ENCODE measurements at places on chromosomes 12 and 14. TPM values are rescaled to one million over a fixed set of nuclear protein-coding genes. Genes with fewer than 3 reads are reported as not detected.

DNA sequence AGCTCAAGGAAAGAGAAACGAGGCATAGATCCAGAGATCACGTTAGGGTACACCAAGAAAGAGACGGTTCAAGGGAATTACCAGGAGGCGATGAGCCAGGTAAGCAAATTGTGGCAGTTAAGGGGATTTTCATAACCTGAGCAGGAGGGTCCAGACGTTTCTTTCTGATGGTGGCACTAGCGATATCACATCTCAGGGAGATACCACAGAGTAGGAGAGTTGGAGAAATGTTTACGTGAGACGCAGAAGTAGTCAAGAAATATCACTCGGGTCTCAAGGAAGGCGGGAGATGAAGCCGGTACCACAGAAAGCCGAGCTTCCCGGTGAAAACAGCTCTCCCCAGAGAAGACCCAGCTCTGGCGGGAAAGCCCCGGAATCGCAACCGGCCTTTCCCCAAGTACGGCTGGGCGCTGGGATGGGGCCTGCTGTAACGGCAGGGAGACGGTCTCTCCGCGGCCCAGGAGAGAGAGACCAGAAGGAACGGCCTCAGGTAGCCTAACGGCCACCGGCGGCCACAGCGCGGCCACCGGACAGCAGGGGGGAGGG lies 485 bp downstream of the SENP1 start:
- DNase-seq: peak; percentile 14

MIP gene
- not detected for total RNA-seq

DNA sequence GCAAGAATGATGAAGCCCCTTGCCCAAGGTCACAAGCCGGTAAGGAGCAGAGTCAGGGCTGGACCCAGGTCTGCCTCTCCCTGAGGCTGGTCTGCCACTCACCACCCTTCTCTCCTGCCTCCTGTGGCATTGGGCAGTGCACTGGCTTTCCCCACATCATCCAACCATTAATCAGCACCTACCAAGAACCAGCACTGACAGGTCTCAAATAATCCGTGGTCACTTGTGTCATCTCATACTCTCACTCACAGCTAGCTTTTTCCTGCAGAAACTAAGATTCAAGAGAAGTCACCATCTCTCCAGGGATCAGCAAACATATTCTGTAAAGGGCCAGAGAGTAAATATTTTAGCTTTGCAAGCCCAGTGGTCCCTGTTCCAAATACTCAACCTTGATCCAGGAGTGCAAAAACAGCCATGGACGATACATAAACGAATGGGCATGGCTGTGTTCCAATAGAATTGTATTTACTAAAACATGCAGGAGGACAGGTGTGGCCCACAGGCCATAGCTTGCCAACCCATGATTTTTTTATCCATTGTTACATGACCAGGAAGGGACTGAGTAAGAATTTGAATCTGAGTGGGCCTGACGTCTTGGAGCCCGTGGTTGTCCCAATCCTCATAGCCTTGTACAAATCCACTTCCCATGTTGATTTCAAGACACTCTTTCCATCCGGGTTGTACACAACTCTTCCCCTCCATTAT lies 374.2 kb downstream of the BCL11B start:
- no peak for DNase-seq

GRCh38 chr14:105952222-105952621 lies 425.8 kb downstream of the TMEM121 start:
- no peak for DNase-seq

GRCh38 chr12:132259364-132259871 lies 70.0 kb downstream of the GALNT9 start:
- no peak for DNase-seq

DNA sequence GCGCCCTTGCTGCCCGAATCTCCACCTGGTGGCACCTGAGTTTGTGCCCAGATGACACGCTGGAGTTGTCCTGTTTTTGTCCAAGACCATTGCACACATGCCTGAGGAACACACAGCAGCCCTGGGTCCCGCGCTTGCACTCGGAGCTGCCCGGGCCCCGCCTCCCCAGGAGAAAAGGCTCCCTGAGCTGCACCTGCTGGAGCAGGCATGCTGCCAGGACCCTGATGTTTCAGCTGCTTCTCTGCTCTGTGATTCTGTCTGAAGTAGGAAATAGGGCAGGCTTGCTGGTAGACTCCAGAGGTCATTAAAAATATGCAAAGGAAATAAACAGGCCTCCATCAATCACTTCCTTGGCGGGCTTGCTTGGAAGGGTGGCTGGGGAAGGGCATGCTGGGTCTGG lies 271.6 kb downstream of the CACNA1C start:
- no peak for DNase-seq

DNA sequence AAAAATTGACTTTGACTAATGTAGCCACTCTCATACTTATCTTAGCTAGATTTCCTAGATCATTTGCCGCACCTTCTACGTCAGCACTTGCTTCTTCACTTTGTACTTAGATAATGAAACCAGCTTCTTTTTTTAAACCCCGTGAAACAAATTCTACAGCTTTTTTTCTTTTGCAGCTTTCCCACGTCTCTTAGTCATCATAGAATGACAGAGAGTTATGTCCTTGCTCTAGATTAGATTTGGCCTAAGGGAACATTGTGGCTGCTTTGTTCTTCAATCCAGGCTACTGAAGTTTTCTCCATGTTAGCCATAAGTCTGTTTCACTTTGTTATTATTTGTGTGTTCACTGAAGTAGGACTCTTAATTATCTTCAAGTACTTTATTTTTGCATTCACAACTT lies 94.9 kb downstream of the SLCO1A2 start:
- DNase-seq: no peak

DNM1L gene
- total RNA-seq: 133 TPM

DNA sequence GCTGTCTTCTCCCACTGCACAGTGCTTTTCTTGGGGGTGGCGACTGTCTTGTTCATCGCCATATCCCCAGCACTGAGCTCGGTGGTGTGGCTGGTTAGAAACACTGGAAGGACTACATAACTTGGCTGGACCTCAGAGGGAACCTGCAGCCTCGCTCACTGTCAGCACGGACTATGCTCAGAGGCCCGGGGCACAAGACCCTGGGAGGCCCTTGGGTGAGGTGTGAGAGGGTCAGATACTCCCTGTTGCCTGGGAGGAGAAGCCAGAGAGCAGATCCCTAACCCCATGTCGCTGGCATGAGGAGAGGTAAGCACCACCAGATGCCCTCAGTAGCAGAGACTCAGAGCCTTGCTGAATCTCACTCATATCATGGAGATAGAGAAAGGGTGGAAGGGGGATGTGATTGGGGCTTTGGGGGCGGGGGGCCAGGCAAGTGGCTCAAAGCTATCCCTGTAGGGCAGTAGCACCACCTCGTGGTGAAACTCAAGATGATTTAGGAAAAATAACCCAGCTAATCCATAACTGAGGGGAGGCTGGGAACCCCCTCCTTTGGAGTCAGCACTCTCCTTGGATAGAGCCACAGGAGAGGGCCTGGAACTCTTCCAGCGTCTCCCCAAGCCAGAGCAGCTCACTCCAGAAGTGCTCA lies 18.7 kb upstream of the HDAC7 start:
- peak; percentile 69 for DNase-seq

DNA sequence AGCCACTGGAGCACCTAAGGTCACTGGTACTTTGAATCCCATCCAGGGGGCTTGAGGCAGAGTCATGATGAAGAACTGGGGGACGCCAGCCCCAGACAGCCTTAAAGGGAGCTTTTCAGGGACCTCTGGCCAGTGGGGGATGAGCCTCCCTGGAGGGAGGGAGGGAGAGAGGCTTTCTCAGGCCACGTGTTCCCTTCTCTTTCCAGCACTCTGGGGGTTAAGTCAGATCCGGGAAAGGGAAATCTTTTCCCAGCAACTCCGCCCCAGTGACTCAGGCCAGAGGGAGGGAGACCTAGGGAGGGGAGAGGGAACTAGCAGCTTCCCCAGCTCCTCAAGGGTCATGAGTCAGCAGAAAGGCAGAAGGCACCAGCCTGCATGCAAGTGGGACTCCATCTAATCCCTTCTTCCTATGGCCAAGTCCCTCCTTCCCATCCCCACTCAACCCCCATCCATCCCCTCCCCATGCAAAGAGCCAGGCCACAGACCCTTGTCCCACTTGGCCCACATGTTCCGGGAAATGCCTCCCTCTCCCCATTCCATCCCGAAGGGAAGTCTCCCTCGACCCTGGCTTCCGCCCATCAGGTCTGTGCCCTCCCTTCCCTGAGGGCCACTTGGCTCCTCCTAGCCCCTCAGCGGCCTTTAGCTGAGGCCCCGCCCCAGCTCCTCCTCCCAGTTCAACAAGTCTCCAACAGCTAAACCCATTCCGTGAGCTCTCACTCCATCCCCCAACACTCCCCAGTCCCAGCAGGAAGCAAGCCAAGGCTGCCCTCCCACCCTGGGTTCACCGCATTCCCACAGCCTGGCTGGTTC lies 5.6 kb downstream of the TNFRSF1A start:
- peak; percentile 96 for DNase-seq

KLRB1 gene
- total RNA-seq: not detected

- DNase-seq: no peak
These were observed 989.1 kb upstream of the TMEM132C start for GRCh38 chr12:127277882-127278281.

RAD9B gene
- total RNA-seq: 0.17 TPM

AQP2 gene
- not detected for total RNA-seq

GRCh38 chr12:30529489-30530269 lies 166.0 kb downstream of the IPO8 start:
- no peak for DNase-seq

- no peak for DNase-seq
These were observed 122.2 kb downstream of the AEBP2 start for GRCh38 chr12:19561411-19561961.

GRCh38 chr12:51441583-51441982 lies 17.0 kb downstream of the SLC4A8 start:
- no peak for DNase-seq

DNA sequence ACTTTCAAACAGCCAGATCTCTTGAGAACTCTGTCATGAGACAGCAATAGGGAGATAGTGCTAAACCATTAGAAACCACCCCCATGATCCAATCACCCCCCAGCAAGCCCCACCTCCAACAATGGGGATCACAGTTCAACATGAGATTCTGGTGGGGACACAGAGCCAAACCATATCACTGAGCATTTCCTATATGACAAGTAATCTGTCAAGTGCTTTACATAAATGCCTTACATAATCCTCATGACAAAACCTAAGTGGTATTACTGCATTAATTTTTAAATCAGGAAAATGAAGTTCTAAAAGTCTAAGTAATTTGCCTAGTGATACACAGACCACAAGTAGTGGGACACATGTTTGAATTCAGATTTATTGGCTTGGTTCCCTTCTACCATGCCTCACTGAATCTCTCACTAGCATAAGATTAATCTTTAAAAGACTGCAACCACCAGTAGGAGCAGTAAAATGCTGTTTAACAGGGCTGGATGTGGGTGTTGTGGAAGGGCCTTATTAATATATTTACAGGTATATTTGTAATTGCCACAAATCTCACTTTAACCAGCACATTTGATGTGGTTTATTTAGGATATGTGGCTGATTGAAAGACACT lies 323.1 kb upstream of the FBXO33 start:
- no peak for DNase-seq

GRIP1 gene
- 25.0 TPM for total RNA-seq

- no peak for DNase-seq
These were observed 60.3 kb downstream of the MED13L start for GRCh38 chr12:116217045-116217735.

PTPRR gene
- total RNA-seq: 0.19 TPM

CCDC197 gene
- not detected for total RNA-seq

MSRB3 gene
- 3.7 TPM for total RNA-seq

GRCh38 chr12:9646794-9647781 lies 22.4 kb upstream of the CLEC2D start:
- peak; percentile 8 for DNase-seq

- no peak for DNase-seq
These were observed 109.7 kb downstream of the CRADD start for GRCh38 chr12:93786656-93787397.

DNA sequence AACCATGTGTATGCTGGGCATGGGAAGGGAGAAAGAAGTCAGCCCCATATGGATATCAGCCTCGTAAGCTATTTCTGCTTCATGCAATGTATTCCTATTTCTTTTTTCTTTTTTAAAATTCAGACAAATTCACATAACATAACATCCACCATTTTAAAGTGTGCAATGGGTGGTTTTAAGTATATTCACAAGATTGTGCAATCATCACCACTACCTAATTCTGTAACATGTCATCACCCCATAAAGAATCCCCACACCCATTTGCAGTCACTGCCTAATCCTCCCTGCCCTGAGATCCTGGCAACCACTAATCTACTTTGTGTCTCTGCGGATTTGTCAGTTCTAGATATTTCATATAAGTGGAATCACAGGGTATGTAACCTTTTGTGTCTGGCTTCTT lies 9.5 kb downstream of the POMT2 start:
- DNase-seq: no peak

GRCh38 chr14:99971941-99972747 lies 93.1 kb upstream of the EVL start:
- DNase-seq: peak; percentile 75

DNA sequence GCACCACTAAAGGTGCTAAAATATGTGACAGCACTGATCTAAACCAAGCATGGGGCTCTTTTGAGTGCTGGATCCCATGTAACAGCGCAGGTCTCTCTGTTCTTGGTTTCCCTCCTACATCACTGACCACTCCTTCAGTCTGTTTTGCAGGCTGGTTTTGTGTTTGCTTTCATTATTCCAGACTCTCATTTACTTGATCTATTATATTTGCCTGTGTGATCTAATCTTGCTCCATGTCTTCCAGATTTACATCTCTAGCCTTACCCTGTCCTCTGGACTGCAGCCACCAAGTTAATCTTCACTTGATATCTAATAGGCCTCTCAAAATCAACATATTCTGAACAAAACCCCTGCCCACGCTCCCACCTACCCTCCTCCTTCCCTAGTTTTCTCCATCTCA lies 8.6 kb downstream of the GLIPR1 start:
- DNase-seq: no peak

DNA sequence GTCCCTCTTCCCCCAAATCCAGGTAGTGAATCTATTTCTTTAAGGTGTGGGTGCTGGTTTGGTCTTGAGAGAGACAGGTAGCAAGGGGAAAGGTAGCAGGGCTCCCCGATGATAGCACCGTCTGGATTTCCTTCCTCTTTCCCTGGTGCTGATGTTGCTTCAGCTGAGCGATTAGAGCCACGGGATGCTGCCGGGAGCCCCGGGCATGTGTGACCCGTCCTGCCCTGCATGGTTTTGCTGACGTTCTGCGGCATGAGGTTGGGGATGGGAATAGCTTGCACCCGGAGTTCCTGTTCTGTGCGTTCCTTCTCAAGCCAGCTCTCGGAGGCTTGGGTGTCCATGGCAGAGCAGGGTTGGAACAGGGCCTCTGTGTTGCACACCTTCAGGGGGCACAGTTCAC lies 107.3 kb downstream of the TSPAN9 start:
- DNase-seq: no peak

DNA sequence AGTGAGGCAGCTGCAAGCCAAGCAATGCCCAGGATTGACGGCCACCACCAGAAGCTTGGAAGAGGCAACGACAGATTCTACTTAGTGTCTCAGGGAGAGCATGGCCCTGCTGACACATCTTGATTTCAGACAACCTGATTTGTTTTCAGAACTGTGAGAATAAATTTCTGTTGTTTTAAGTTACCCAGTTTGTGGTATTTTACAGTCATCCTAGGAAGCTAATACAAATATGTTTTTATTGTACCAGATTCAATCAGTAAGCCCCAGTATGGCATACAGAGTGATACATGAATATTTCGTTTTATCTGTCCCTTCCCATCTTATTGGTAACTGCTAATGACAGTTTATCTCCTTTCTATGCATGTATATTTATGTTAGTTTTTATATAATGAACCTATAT lies 62.3 kb downstream of the SAMD4A start:
- no peak for DNase-seq

Measured in neural progenitor cell (in vitro differentiated cells).